Stimulated activated CD8-positive, alpha-beta memory T cell treated with anti-CD3 and anti-CD28 coated beads, Interleukin-4, amount 100 ng/mL, for 1 hour (primary cell): ENCODE measurements at places on chromosomes 5 and 9.

DNA sequence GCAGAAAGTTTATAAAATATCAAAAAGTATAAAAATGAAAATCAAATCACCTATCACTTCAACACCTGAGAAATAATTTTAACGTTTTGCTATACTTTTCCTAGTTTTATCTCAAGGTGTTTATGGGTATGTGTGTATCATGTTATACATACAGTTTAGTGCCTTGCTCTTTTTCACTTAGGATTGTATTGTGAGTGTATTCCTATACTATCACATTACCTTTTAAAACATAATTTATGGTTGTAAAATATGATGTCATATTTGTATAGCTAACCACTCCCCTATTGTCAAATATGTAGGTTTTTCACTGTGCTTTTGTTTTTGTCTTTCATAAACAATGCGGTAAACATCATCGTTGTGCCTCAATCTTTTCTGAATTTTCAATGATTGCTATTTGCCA, 479.9 kb downstream of the SPOCK1 start:
- no peak for DNase-seq

- DNase-seq = no peak
These were observed 13.4 kb upstream of the RAD23B start for GRCh38 chr9:107269681-107270080.

DNA sequence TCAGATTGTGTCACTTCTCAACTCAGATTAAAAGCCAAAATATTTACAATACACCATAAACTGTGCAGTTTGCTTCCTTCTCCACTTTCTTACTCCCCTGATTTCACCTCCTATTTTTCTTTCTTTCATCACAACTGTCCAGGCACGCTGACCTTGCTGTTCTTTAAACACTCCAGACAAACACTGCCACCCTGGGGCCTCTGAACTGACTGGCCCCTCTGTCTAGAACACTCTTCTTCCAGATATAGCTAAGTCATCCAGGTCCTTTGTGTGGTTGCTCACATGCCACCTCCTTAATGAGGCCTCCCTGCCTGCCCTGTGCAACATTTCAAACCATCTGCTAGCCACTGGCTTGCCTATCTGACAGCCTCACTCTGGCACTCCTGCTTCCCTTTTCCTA, 46.6 kb downstream of the ATG10 start:
- DNase-seq = no peak

DNA sequence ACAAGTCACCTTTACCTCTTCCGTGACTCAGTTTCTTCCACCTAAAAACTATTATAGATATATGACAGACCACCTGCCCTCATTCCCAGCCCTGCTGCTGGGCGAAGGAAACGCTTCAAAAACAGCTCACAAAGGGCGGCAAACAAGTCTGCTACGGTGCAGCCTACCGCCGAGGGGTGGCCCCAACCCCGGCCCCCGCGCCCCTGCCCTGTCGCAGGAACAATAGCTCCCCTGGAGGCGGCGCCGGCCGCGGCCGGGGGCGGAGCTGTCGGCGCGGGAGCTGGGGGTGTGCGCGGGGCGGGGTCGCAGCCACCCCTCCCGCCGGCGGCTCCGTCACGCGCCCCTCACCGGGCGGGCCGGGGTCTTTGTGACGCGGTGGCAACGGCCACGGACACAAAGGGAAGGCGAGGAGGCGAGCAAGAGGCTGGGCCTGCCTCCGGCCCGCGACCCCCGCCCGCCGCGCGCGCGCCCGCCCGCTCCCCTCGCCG, at the start of gene TMEFF1:
TMEFF1 (plus strand) TSS at position 362 of the 488 bp plus-strand sequence. CDS start 396 bp downstream, outside the sequence.
- no peak for DNase-seq

- DNase-seq = no peak
These were observed 108.1 kb upstream of the FBN2 start for GRCh38 chr5:128646176-128646575.

DNA sequence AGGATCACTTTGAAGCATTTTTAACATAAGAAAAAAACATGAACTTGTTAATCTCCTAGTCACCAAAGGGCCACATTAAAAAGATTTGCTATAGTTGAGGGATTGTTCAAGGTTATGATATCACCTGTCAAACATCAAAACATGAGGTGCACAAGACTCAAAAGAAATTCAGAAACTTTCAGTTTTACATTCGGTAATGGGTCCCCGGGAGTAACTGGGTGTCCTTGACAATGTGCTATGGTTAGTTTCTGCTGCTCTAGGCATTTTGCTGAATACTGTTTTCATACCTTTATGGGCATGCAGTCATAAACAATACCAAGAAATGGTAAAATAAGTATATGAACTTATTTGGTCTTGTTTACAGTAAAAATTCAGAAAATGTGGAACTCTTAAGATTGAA, 92.8 kb upstream of the EDIL3 start:
- no peak for DNase-seq

GRCh38 chr5:15834596-15835245, 334.7 kb downstream of the FBXL7 start:
- DNase-seq = no peak

- no peak for DNase-seq
These were observed 229.5 kb downstream of the CD180 start for GRCh38 chr5:66967102-66967501.
